ENCODE measurements at places on chromosomes 11 and 22. TPM values are rescaled to one million over a fixed set of nuclear protein-coding genes. Genes with fewer than 3 reads are reported as not detected.

Gene MMP27
- total RNA-seq = not detected

DNA sequence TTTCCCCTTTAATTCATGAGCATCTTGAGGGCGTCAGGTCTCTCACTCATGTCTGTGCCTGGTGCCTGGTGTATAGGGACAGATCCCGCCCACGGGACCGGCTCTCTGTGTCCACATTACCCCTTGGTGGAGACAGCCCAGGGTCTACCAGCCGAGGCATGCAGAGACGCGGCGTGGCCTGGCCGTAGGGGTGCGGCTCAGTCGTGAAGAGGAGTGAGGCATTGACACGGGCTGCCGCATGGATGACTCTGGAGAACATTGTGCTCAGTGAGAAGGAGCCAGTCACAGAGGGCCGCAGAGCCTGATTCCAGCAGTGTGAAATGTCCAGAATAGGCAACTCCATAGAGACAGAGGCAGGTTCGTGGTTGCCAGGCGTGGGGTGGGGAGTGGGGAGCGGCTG lies 209.8 kb downstream of the TBC1D22A start:
- no peaks in the 10 kb centered on the region for H3K27me3 ChIP-seq
- no peak overlapping the region for H3K27ac ChIP-seq
- H3K4me1 ChIP-seq = peaks cover 20% of the 10 kb centered on the region
- peaks cover 15% of the 10 kb centered on the region for H3K36me3 ChIP-seq
- no peak for DNase-seq

Gene PYGM
- total RNA-seq = 4.0 TPM

DNA sequence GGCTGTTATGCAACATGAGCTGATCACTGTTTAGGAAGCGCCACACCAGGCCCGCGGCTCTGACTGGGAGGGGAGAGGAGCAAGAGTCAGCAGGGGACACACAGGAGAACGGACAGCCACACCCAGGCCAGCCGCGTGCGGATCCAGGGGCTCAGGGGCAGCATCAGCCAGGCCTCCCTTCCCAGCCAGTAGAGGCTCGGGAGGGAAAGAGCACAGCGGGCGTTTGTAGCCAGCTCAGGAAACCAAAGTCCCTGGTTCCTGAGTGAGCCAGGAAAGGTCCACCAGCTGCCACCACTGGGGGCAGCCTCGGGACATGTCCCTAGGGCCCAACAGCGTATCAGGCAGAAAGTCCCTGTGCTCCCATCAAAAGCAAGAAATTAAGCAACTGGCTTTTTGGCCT lies 71.8 kb upstream of the PITPNB start:
- H3K27me3 ChIP-seq = no peaks in the 10 kb centered on the region
- H3K4me1 ChIP-seq = peaks cover 3% of the 10 kb centered on the region
- no peak overlapping the region for H3K27ac ChIP-seq

Gene OR4D5
- total RNA-seq = not detected

- H3K27me3 ChIP-seq = peaks cover 3% of the 10 kb centered on the region
- H3K36me3 ChIP-seq = no peaks in the 10 kb centered on the region
- no peak overlapping the region for H3K4me3 ChIP-seq
- no peaks in the 10 kb centered on the region for H3K4me1 ChIP-seq
Observed at GRCh38 chr22:50151571-50152537, 18.7 kb upstream of the PANX2 start.

DNA sequence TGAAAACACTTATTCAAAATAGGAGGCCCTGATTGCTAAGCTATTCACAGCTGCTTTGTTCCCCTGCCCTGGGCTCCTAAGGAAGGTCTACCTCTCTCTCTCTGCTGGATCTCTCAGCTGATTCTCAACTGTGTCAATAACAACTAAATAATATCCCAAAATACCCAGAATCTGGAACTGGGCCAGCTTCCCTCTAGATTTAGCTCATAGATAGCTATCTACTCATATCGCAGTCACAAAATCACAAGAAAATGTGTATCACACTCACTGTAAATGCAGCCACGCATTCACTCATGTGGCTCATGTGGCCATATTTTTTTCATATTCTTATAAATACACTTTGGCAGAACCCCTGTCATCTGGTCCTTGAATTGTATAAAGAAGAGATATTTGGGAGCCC lies 555.1 kb downstream of the OPCML start:
- H3K27me3 ChIP-seq = no peaks in the 10 kb centered on the region
- H3K36me3 ChIP-seq = no peaks in the 10 kb centered on the region
- no peak for DNase-seq
- H3K4me1 ChIP-seq = no peaks in the 10 kb centered on the region
- H3K27ac ChIP-seq = no peak overlapping the region

DNA sequence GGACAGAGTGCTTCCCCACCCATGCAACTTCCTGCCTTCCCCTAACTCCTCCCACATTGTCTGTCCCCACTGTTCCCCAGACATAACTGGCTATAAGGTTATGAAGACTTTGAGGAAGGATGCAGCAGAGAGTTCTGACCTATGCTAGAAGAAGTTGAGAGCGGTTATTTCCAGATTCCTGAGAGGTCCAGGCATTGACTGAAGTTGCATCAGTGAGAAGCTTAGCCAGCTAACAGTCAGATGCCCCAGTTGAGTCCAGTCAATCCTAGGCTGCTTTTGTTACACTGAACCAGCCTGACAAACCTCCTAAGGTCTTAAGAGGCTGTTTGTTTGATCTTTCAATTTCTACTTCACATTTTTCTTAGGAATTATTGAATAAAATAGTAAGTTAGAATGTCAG lies 937.9 kb upstream of the CCDC90B start:
- no peak overlapping the region for H3K4me3 ChIP-seq
- no peaks in the 10 kb centered on the region for H3K36me3 ChIP-seq
- no peak for DNase-seq
- no peaks in the 10 kb centered on the region for H3K4me1 ChIP-seq
- no peaks in the 10 kb centered on the region for H3K27me3 ChIP-seq
- no peak overlapping the region for H3K27ac ChIP-seq

Gene TRPC6
- total RNA-seq = not detected

DNA sequence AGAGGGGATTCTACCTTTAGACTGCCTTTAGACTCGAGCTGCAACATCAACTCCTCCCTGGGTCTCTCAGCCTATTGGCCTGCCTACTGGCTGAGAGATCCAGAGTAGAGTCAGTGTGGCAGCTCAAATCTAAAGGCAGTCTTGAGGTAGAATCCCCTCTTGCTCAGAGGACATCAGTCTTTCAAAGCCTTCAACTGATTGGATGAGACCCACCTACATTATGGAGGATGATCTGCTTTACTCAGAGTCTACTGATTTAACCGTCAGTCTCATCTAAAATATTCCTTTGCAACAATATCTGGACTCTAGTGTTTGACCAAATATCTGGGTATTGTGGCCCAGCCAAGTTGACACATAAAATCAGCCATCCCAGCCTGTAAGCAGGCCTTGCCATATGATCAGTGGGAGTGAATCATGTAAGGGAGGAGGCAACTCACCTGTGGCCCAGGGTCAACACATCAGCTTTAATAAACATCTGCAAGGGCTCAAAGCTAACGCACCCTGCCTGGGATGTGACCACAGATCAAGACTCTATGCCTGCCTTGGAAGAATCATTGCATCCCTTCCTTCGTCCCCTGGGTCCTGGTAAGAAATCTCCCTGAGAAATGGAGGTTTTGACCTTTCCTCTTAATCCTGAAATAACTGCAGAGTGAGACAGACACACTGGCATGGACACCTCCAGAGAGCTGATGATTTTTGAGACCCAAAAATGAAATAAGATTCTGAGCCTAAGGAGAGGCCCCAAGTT lies 198.0 kb downstream of the DBX1 start:
- no peaks in the 10 kb centered on the region for H3K36me3 ChIP-seq
- no peak overlapping the region for H3K4me3 ChIP-seq
- H3K27me3 ChIP-seq = peaks cover 35% of the 10 kb centered on the region
- H3K27ac ChIP-seq = no peak overlapping the region
- peaks cover 16% of the 10 kb centered on the region for H3K4me1 ChIP-seq

DNA sequence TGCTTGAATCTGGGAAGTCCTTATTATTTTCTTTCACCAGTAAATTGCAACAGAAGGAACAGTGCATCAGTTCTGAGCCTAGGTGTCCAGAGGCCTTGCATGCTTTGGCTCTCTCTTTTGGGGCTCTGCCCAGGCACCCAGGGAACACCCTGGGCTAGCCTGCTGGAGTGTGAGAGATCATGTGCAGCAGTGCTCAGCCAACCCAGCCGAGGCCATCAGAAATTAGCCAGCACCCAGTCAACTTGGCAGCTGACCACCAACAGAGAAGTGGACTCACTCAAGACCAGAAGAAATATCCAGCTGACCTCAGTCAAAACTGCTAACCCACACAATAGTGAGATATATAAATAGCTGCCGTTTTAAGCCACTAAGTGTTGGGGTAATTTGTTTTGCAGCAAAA lies 11.2 kb upstream of the P4HA3 start:
- no peaks in the 10 kb centered on the region for H3K4me1 ChIP-seq
- H3K27me3 ChIP-seq = peaks cover 17% of the 10 kb centered on the region
- no peak overlapping the region for H3K27ac ChIP-seq
- DNase-seq = no peak

DNA sequence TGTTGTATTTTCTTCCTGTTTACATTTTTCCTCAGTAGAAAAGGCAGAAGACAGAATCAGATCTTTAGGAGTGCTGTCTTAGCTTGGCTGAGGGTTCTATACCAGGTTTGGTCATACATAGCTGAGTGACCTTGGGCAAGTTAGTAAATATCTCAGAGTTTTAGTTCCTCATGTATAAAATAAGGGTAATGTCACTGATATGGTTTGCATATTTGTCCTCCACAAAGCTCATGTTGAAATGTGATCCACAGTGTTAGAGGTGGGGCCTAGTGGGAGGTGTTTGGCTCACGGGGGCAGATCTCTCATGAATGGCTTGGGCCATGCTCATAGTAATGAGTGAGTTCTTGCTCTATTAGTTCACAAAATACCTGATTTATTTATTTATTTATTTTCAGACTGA lies 7.5 kb upstream of the HTR3A start:
- H3K4me3 ChIP-seq = no peak overlapping the region
- H3K27me3 ChIP-seq = peaks cover 5% of the 10 kb centered on the region
- no peak overlapping the region for H3K27ac ChIP-seq
- no peaks in the 10 kb centered on the region for H3K36me3 ChIP-seq
- DNase-seq = no peak

DNA sequence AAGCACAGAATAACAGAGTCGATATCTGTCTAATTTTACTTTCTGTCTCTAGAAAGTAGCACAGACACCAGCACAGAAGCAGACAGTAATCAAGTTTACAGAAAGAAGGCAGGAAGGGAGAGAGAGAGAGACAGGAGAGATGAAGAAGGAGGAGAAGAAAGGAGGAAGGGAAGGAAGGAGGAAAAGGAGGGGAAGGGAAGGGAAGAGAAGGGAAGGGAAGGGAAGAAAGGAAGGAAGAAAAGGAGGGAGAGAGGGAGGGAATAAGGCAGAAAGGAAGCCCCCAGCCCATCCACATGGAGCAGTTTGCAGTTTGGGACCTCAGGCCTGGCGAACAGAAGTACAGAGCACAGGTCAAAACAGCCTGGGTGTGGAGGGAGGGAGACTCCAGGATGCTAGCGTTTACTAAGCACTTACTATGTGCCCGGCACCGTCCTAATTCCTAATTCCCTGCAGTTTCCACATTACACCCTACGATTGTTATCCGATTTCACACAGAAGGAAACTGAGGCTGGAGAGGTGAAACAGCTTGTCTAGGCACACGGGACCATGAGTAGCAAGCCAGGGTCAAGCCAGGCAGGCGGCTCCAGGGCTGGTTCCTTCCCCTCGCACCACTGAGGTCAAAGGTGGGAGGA lies 46.0 kb upstream of the WNT7B start:
- peaks cover 34% of the 10 kb centered on the region for H3K27me3 ChIP-seq
- peaks cover 4% of the 10 kb centered on the region for H3K4me1 ChIP-seq
- H3K36me3 ChIP-seq = no peaks in the 10 kb centered on the region
- H3K27ac ChIP-seq = no peak overlapping the region

DNA sequence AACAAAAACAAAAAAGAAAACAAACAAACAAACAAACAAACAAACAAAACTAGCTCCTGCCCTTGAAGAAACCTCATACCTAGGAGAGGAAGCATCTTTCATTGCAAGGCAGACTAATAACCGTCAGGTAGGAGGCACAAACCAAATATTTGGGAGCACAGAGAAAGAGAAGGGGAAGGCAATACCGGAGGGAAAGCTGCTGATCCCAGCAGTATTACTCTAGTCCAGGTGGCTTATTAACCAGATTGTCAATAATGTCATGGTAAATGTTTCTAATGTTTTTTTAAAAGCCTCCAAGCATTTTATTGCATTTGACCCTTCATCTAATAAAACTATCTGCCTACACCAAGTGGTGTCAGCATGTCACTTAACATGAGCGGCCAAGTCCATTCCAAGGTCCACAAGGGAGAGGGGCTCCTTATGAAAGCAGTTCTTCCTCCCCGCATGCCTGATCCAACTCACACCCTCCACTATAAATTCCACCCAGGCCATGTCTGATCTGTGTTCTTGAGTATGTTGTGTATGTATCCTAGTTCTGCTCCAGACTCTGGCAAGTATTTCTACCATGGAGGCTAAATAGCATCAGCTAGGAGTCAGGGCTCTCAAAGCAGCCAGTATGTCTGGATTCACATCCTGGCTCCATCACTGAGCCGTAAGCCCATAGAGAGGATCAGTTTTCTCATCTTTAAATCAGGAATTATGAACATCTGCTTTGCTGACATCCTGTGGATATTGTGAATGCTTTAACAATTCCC lies 208.1 kb upstream of the TENM4 start:
- no peak overlapping the region for H3K4me3 ChIP-seq
- H3K27me3 ChIP-seq = no peaks in the 10 kb centered on the region
- no peaks in the 10 kb centered on the region for H3K36me3 ChIP-seq
- DNase-seq = no peak
- no peak overlapping the region for H3K27ac ChIP-seq
- no peaks in the 10 kb centered on the region for H3K4me1 ChIP-seq

DNA sequence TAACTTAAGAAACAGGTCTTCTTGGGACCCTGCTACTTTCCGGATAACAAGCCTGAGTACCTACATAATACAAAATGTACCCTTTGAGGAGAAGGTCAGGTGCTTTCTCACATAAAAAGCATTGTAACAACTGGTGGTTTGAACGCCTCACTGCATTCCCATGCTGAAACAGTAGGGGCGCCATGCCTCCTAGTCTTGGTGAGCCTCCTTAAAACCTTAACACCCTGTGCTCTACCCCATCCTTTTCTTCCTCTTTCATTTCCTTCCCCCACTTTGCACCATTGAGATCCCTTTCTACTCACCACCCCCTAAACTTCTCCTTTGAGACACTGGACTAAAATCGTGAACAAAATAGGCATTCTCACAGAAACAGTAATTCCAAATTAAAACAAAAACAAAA lies 729.3 kb downstream of the NTM start:
- H3K27me3 ChIP-seq = no peaks in the 10 kb centered on the region
- no peaks in the 10 kb centered on the region for H3K4me1 ChIP-seq
- no peaks in the 10 kb centered on the region for H3K36me3 ChIP-seq
- no peak overlapping the region for H3K27ac ChIP-seq
- no peak overlapping the region for H3K4me3 ChIP-seq
- DNase-seq = no peak

Gene IFTAP
- total RNA-seq = 0.75 TPM

DNA sequence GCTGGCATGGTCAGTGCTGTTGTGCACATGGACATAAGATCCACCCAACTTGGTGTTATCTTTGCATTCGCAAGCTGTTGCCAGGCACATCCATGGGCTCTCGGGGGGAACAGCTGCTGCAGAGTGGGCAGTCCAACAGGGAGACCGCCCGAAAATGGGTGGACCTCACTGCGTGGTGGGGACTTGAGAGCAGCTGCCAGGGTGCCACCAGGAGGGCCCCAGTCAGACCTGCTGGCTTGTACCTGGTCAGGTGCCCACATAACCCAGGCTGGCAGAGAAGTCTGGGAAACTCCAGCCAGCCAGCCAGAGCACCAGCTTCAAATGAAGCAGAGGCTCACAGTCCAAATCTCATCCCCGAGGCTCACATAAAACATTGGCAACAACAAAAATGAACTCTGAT lies 120.2 kb downstream of the BCR start:
- no peaks in the 10 kb centered on the region for H3K27me3 ChIP-seq
- H3K4me1 ChIP-seq = no peaks in the 10 kb centered on the region
- DNase-seq = no peak
- no peak overlapping the region for H3K27ac ChIP-seq

All from activated CD4-positive, alpha-beta memory T cell treated with anti-CD3 and anti-CD28 coated beads, Interleukin-2, amount 10 ng/mL, durations not matched to agents 7 days and 5 days (primary cell).